ENCODE measurements at places on chromosomes 4 and X. TPM values are rescaled to one million over a fixed set of nuclear protein-coding genes. Genes with fewer than 3 reads are reported as not detected.

WDR44 gene
- 20.2 TPM for total RNA-seq

BMPR1B gene
- total RNA-seq, result 7.8 TPM

KIAA1210 gene
- total RNA-seq, result not detected

EDA2R gene
- 4.2 TPM for total RNA-seq

ADH1C gene
- total RNA-seq, result not detected

FRAS1 gene
- 18.0 TPM for total RNA-seq

ZCCHC18 gene
- total RNA-seq, result 6.8 TPM

ASB12 gene
- 0.44 TPM for total RNA-seq
